ENCODE measurements at places on chromosomes 5 and 9.

DNA sequence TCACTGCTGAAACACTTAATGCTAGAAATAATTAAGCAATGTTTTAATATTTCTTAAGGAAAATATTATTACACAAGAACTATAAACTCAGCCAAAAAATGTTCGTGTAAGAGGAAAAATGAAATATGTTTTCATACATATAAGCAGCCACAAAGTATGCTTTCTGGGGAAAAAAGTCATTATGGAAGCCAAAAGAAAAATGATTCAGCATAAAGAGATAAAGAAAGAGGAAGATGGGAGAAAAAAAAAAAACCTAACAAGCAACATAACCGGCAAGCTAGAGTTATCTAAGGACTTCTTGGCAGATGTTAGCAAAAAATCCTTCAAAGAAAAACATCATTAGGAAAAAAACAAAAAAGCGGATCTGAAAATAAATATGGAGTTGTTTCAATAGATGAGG is 179.1 kb downstream of the MUSK start:
- DNase-seq, result no peak

DNA sequence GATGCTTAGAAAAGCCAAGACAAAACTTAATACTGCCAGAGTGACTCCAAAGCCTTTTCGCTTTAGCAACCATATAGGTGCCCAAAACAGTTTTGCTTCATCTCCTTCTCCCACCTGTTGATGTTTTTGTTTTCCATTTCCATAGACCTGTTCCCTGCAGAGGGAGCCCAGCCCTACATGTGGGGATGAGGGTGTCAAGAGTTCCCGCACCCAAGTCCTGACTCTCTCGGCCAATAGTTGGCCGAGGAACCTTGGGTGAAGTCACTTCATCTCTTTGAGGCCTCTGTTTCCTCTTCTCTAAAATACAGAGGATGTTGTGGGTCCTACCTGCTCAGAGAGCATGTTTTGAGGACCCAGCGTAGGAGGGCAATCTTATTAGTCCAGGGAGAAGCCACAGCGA is 38.5 kb upstream of the LCP2 start:
- DNase-seq, result no peak

- DNase-seq, result no peak
These were observed 25.1 kb downstream of the PRLR start for GRCh38 chr5:35205186-35205585.

GRCh38 chr5:145551714-145552113 is 283.4 kb downstream of the PRELID2 start:
- DNase-seq, result no peak

DNA sequence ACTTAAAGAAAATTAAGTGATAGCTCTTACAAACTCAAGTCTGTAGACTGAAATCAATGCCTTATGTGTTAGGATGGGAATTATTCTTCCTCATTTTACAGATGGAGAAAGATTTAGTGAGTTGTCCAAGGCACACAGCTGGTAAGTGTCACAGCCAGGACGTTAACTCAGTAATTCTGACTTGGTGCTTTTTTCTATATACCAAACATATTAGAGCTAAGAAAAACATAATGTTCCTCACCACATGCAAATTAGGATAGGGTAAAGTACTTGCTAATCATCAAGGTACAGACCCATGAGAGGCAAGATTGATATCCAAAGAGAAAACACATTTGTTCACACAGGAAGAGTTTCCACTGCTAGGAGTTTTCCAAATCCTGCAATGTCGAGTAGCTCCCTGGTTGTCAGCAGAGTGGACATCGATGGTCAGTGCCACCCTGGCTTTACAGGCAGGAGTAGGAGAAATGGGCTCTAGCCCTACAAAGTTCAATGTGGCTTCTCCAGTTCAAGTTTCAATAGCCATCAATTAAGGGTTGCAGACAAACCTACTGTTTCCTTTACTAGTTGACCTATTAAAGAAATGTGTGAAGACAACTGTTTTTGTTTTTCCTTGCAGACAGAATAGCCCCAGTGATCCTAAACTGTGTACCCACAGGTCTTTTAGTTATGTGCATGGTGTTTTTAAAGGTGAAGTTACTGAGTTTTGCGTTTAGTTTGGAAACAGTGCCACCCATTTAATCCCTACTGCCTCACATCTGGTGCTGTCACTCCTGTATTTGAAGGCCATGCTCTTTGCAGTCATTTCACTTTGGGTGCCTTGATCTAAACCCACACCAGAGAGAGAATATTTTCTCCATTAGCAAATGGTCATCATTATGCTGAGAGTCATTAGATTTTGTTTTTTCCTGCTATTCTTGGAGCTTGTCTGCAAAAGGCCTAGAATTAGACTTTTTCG is 460.8 kb upstream of the SMARCA2 start:
- DNase-seq, result no peak

DNA sequence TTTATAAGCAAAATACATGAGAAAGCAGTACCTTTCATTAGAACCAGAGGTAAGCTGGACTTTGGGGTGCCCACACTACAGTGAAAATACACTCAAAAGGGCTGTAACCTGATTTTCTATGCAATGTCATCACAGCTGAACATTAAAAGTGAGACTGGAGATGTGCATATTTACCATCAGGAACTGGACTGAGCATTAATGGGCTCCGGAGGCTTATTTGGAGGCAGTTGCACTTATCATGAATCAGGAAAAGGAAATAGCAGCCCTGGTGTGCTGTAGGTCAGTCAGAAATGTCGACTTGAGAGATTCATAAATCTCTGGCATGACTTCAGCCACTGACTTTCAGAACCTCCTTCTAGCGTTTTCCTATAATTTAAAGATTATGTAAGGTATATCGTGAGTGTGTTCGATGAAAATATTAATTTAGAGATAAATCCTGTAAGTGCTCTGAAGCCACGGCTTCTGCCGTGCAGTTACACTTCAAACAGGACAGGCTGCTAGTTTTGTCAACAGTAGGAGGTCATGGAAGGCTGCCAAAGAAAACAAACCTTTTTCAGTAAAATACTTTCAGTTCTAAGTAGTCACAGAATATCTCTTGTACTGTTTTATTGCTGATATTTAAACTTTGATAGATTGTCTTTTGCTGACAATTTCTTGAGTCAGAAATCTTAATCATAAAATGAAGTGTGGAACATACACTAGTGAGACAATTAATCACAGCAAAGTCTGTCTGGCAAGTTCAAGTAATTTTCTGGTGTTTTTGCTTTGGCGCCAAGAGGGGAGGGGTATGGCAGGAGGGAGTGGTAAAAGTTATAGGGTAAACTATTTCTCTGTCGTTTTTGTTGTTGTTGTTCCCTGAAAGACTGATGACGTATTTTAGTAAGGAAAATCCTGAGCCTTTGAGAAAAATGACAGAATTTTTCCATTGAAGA is 939.7 kb downstream of the NR2F1-AS1 start:
- DNase-seq, result no peak

GRCh38 chr9:16202914-16203728 is 650.3 kb downstream of the CCDC171 start:
- no peak for DNase-seq

GRCh38 chr5:1206521-1207412 is 5.4 kb downstream of the SLC6A19 start:
- no peak for DNase-seq

DNA sequence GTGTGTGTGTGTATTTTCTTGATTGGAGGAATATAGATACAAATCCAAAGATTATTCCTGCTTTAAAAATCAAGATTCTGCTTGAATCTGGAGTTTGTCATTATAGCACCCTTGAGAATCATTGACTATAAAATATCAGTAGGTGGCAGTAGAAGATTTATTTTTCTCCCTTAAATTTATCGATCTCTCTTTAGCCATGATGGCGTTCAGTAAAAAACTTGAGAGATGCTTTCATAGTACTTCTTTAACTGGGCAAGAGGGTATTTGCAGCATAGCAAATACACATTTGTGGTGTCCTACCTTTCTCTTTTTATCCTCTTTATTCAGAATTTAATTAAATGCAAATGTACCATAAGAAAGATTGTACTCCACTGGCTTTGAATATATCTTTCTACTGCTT is 307.7 kb downstream of the ADGRV1 start:
- no peak for DNase-seq

DNA sequence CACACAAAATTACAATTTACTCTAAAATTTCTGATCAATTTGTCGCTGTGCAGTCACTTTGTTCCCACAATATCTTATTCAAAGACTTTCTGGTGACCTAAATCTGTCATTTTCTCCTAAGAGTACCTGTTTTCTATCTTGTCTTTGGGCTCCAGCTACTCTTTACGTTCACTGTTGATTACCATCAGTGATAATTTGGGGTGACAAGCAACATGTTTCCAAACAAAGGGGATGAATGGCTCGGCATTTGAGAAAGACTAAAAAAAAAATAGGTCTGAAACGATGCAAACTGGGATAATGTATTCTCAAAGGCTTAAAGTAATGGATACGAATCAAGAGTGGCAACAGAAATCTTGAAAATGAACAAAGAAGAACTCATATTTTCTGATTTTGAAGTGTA is 205.2 kb upstream of the DAB2 start:
- no peak for DNase-seq

DNA sequence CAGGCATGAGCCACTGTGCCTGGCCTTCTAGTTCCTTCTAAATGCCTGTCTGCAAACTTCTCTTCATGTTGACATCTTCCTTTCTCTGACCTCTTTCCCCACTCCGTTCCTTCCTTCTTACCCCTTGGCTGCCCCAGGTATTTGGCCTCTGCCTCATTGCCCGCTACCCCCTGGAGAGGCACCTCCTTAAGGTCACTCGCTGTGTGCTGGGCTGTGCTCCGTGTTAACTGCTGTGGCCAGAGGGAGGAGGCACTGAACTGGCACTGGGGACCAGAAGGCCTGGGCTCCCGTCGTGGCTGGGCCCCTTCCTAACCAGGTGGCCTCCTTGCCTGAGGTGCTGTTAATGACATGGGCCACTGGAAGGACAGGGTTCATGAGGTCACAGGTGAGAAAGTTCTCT is 39.4 kb downstream of the LAMC3 start:
- DNase-seq, result no peak

- no peak for DNase-seq
These were observed 3.3 kb upstream of the SNX18 start for GRCh38 chr5:54514291-54514690.

DNA sequence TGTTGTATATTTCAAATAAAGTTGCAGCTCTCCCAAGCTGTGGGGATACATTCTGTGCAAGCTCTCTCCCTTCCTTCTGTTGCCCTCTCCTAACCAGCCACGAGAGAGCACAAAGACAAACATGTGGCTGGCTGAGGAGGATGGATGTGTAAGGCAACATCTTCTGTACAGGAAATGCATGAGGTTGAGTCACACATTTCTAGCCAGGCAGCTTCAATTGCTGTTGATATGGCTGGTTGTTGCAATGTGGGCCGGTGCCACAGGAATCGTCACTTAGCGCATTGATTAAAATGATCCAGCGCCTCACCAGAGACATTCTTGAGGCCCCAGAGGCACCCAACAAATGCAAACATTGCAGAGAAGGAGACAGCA is 207.1 kb downstream of the ICE1 start:
- no peak for DNase-seq

DNA sequence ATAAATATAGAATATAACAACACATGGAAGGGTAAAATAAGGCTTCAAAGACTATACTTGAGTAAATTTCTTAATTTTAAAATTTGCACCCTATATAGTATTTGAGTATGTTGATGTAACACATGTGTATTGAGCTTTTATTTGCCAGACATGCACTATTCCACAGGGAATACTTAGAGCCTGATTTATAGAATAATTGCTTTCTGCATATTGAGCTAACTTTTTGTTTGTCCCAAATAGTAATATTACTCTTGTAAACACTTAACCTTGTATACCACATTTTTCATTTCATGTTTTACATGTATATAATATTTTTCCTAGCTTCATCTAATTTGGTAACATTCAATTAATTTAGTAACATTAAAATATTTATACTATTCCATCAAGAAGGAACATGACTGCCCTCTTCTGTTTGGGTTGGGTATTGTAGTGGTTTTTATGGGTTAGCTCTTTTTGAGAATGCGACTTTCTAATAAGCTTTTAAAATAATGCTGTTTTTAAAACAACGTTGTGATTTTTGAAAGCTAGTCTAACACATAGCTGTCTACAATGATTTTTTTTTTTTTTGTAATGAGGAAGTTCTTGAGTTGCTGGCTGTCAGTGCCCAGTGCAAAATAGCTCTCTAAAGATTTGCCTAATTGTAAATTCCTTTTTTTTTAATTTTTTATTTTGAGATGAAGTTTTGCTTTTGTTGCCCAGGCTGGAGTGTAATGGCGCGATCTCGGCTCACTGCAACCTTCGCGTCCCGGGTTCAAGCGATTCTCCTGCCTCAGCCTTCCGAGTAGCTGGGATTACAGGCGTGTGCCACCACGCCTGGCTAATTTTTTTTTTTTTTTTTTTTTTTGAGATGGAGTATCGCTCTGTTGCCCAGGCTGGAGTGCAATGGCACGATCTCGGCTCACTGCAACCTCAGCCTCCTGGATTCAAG is 4.8 kb downstream of the SUB1 start:
- no peak for DNase-seq

DNA sequence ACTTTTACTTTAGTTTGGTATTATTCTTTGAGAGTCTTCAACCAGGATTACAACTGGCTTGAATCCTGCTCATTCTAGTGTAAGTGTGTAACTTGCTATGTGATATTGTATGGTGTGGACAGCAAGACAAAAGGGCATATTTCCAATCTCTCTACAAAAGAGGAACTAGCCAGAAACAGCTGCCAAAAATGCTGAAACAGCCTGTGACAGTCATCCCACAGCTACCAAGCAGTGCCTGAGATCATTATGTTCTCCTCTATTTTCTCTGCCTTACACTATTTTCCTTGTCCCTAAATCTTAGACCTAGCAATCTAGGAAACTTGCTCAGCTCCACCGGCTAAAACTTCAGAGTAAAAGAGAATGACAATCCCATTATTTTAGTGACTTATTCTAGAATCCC is 42.8 kb downstream of the WDR41 start:
- no peak for DNase-seq

DNA sequence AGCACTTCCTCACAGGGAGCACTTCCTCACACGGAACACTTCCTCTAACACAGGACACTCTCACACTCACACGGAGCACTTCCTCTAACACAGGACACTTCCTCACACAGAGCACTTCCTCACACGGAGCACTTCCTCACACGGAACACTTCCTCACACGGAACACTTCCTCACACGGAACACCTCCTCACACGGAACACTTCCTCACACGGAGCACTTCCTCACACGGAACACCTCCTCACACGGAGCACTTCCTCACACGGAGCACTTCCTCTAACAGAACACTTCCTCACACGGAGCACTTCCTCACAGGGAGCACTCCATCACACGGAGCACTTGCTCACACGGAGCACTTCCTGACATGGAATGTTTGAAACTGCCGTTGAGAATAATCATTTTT is 13.4 kb downstream of the POMT1 start:
- no peak for DNase-seq

DNA sequence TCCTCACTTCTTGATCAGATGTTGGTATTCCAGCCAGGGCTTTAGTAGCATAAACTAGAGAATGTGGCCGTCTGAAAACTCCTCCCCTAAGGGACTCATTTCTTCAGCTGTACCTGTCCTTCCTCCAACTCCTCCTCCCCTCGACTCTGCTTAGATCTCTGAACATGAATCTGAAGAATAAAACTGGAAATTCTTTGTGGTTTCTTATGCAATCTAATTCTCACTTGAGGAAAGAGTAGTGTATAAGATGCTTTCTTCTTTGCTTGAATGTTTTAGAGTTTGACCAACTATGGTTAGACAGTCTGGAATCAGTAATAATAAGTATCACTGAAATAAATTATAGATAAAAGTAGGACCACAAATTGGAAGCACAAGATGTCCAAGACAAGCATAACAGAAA is 128.5 kb downstream of the LRRC70 start:
- DNase-seq, result no peak

Measured in activated CD4-positive, CD25-positive, alpha-beta regulatory T cell (primary cell).